NAMALWA (cell line): ENCODE measurements at places on chromosomes 6 and 20.

DNA sequence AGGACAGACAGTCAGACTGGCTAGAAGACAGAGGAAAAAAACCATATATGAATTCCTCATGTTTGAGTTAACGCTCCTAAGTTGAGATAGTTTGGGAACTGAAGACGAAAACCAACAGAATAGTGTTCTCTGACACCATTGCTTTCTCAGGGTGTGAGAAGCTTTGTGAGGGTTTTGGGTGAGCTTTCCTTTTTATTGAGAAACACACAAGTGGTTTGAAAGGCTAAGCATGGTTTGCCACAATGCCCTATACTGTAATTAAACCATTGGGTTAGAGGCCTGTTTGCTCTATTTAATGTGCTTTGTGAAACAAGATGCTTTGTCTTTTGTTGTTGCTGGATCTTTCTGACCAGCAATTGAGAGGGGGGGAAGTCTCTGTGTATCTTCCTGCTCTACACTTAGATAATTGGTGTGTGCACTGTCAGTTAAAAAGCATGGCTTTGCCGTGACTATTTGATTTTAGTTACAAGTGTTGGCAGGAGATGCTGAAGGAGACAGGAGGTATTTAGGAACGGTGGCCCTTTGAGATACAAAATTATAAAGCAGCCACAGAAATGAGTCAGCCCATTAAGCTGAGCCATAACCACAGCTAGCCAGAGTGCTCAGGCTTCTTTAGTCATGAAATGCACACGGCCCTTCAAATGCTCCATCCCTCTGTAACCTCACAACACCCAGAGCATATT, 273.0 kb upstream of the PREP start:
- DNase-seq: no peak

- DNase-seq: no peak
Measured at GRCh38 chr6:29451471-29452193, 5.2 kb downstream of the OR11A1 start.

GRCh38 chr6:33314943-33315792, 1.3 kb upstream of the TAPBP start:
- DNase-seq: peak; percentile 36

- DNase-seq: no peak
Measured at GRCh38 chr6:106102967-106103727, 17.0 kb downstream of the PRDM1 start.

DNA sequence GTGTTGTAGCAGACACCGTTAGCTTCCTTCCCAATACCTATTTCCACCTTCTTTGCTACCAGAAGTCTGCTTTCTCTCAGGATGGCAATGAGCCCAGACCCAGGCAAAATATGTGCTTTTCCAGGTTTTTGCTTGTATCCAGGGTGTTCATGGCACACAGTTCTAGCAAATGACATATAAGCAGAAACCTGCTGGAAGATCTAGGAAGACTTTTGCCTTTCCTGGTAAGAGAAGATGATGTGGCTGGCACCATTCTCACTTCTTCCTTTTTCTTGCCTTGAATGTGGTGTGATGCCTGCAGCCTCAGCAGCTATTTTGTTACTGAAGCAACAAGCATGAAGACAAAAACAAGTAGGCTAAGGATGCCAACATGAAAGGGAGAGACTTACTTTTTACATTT, 19.2 kb upstream of the TBC1D22B start:
- DNase-seq: no peak

- no peak for DNase-seq
Measured at GRCh38 chr20:34998331-34998950, 42.8 kb downstream of the MYH7B start.

DNA sequence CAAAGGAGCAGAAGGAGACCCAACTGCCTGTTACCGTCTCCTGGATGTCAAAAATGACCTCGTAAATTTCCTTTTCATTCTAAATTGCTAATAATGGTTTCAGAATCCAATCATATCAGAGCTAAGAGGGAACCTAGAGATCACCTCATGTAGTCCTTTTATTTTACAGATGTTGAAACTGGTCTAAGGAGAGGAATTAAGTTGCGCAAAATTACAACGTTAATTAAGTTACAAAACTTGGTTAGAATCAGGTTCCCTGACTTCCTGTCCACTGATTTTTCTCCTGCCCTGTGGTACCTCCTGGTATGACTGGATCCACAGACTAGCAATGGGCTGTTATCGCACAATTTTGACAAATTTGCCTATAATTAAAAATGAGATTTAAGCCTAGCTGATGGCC, 9.0 kb upstream of the STK38 start:
- no peak for DNase-seq

DNA sequence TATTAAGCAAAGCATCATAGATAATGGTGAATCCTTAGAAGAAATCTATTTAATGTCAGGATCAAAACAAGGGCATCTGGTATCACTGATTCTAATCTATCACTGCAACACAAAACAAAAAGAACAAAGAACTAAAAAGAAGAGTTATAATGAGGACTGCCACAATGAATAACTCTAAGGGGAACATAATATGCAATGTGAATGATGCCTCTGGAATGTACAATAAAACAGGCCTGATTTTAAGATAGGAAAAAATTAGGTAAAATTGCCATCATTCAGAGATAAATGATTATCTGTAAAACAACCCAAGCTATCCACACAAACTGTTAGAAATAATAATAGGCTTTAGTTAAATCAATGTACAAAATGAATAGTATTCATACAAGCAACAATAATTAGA, 936.7 kb upstream of the CITED2 start:
- DNase-seq: no peak

DNA sequence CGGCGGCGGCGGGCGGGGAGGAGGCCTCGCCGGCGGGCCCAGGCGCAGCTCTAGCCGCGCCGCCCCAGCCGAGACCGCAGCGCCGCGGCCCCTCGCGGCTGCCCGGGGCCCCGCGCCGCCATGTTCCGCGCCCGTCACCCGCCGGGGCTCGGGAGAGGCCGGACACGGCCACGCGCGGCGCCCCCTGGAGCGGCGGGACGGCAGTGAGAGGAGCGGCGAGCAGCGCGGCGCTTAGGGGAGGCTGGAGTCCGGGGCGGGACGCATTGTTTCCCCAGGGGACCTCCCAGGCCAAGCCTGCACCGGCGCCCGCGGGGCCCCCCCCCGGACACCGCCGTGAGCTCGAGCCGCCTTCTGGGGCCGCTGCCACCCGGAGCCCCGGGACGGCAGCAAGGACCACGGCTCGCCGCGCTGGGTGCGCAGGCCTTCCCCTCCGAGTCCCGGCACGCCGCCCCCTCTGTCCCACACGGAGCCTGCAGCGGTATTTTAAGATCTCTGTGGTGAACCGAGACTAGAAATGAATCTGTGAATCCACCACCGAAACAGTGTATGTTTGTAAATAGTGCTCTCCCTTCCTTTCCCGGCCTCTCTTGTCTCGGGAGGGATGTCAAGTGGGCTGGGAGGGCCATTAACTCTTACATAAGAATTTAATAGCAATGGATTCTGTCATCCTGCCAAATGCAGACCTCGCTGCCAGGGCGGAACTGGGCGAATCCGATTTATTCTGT, 424 bp upstream of the KIF13A start:
- no peak for DNase-seq

GRCh38 chr6:130724089-130724488, 103.1 kb upstream of the SMLR1 start:
- DNase-seq: no peak

DNA sequence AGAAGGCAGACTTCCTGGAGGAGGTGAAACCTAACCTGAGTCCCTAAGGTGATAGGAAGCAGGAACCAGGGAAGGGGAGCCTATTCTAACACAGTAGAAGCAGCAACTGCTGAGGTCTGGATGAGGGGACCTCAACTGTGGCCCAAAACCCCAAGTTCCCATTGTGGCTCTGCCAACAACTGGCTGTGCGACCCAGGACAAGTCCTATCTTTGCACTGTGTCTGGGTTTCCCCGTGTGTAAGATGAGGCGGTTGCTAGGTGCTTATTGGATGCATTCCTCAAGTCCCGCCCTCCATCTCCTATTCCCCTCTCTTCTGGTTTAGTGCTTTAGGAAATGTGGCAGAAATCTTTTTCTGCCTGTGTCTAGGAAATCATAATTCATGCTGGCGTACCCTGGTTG, 52.2 kb upstream of the TTPAL start:
- no peak for DNase-seq

GRCh38 chr20:43472671-43473380, 15.1 kb downstream of the SRSF6 start:
- DNase-seq: no peak

GRCh38 chr6:41201764-41202173, 820 bp upstream of the TREML2 start:
- DNase-seq: no peak

DNA sequence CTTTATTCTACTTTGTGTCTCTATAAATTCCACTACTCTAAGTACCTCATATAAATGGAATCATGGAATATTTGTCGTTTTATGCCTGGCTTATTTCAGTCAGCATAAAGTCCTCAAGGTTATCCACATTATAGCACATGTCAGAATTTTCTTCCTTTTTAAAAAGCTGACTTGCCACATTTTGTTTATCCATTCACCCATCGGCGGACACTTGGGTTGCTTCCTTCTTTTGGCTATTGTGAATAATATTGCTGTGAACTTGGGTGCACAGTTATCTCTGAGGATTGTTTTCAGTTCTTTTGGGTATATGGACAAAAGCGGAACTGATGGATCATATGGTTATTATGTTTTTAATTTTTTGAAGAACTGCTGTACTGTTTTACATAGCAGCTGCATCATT, 39.1 kb upstream of the ME1 start:
- DNase-seq: no peak

DNA sequence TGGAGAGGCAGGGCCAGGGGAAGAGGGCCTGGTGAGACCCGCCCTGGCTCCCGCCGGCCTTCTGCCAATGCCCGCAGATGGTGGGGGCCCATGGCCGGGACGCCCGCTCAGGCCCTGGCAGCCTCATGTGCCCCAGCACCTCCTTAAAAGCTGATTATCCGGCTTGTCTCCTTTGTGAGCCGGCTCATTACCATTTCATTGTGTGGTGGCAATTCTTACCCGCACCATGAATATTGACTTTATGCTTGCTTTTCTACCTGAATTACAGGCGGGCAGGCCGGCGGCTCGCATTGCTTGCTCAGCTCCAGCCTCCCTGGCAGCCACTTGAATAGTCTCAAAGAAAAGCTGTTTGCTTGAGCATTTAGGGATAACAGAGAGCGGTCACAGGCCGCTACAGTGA, 120.0 kb upstream of the JAG1 start:
- DNase-seq: no peak

GRCh38 chr6:161186173-161186769, 87.6 kb downstream of the AGPAT4 start:
- no peak for DNase-seq

DNA sequence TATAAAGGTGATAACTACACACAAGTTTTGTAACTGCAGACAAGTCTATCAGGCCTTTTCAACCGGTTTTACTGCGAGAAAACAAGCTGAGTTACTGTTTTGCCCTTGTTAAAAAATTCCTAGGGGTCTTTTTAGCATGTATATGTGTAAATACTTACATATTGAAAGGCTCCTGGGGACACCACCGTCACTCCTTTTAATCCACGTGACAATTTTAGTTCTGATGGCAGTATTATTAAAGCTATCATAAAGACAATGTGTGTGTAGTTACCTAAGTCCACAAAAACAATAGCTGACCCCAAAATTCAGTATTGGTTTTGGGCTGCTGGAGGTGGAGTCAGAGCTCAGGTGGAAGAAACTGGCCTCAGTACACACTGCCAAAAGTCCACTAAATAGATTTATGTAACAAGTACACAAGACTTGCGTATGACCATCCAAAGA, 41.3 kb upstream of the HFE start:
- DNase-seq: peak; percentile 69

DNA sequence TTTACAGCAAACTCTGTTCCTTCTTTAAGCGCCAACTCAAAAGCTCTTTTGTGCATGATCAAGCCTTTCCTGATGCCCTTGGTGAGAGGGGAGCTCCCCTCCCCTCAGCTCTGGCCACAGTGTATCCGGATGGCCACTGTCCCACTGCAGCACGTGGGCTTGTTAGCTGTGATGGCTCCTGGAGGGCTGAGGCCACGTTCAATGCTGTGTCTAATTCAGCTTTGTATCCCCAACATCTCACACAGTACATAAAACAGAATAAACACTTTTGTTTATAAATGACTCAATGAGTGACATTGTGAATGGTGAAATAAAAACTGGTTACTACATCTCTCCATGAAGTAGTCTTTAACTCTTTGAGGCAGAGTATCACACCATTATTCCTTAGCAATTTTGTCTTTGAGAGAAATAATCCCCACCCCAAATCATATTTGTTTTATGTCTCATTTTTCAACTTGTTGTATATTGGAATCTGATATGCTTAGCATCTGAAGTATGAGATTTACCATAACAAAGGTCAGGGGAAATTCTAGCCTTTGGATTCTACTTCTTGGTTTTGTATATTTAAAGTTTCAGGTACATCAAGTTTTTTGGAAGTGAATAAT, 44.5 kb downstream of the EDN1 start:
- no peak for DNase-seq

- no peak for DNase-seq
Measured at GRCh38 chr20:24411003-24411833, 58.2 kb upstream of the SYNDIG1 start.

DNA sequence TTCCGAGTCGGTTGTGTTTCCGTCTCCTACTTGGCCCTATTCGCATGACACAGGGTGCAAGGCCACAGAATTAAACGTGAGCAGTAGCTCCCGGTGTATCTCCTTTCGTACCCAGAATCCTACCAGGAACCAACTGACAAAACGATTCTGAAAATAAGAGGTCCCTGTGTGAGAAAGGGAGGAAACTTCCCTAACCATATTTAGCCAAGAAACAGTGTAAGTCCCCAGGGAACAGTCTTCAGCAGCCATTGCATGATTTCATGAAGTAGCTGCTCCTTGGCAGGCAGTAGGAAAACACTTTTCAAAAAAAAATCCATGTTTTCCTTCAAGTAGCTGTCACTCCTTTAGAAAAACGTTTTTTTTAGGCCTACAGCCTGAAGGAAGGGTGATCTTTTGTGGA, 46.9 kb downstream of the PDE10A start:
- DNase-seq: no peak

DNA sequence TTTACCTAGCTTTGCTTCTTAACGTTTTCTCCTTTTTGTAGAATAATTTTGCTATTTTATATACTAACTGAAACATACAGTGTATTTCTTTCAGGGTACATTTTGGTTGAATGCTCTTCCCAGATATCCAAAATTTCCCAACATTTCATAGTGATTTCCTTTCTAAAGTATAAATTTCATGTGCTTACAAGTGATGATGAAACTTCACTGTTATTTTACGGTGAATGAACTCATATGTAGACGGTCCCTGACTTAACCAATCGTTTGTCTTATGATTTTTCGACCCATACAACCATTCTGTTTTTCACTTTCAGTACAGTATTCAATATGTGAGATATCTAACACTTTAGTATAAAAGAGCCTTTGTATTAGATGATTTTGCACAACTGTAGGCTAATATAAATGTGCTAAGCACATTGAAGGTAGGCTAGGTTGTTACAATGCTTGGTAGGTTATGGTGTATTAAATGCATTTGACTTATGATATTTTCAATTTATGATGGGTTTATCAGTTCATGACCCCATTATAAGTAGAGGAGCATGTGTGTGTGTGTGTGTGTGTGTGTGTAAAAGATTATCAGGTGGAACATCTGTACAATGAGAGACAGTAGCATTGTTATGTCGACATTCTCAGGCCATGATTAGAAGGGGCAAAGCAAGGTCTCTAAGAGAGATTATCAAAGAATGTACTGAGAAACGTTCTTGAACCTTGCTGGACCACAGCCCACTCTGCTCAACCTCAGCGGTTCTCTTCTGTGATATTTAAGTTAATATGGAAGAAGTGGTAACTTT, 20.9 kb downstream of the HIVEP1 start:
- no peak for DNase-seq
